Right cardiac atrium (tissue), 5 donors: ENCODE measurements at places on chromosomes 16 and 17. TPM values are rescaled to one million over a fixed set of nuclear protein-coding genes. Genes with fewer than 3 reads are reported as not detected.

DNA sequence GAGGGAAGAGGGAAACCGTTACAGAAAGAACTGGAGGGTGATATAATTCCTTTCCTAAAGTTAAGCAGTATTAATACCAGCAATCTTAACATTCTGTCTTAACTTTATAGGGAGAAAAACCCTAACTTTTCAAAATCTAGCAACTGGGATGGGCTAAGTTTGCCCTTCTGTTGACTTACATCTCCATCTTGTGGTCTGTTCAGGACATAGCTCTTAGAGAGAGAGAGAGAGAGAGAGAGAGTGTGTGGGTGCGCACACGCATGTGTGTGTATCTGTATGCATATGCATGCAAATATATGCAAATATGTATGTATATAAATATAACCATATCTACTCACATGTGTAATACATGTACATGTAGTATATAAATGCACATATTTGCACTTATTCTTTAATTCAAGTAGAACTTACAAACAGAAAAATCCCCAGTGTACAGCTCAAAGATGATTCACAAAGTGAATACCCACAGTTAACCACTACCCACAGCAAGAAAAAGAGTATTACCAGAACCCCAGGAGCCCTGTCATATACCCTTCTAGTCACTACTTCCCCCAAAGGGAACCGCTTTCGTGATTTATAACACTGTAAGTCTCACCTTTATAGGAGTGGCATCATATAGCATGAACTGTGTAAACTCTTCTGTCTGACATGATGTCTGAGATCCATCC is 46.5 kb downstream of the STX8 start:
- no peak for DNase-seq

GRCh38 chr17:42547698-42548069 is 5.0 kb upstream of the HSD17B1 start:
- DNase-seq = no peak

- no peak for DNase-seq
Observed at GRCh38 chr16:65622151-65622550, 500.3 kb upstream of the CDH11 start.

GRCh38 chr17:80992077-80992947 is 671 bp downstream of the CHMP6 start:
- peak; percentile 68 for DNase-seq

Gene CPHXL2
- not detected for polyA plus RNA-seq
